CD8-positive, alpha-beta memory T cell (primary cell): ENCODE measurements at places on chromosomes 2 and 18.

DNA sequence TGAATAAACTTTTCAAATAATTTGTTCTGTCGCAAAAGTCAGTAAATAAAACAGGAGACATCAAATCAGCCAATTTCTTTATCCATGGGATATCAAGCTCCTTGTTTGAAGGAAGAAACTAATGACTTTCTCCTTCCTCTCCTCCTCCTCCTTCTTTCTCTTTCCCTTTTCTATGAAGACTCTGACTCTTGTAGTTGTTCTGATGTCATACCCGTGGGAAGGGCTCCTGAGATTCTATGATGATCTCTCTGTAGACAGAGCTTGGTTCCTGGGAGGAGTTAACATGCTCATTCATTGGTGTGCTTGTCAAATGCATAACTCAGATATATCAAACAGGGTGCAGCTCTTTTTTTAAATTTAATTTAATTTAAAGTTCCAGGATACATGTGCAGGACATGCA is 118.7 kb upstream of the KCTD1 start:
- DNase-seq: no peak

DNA sequence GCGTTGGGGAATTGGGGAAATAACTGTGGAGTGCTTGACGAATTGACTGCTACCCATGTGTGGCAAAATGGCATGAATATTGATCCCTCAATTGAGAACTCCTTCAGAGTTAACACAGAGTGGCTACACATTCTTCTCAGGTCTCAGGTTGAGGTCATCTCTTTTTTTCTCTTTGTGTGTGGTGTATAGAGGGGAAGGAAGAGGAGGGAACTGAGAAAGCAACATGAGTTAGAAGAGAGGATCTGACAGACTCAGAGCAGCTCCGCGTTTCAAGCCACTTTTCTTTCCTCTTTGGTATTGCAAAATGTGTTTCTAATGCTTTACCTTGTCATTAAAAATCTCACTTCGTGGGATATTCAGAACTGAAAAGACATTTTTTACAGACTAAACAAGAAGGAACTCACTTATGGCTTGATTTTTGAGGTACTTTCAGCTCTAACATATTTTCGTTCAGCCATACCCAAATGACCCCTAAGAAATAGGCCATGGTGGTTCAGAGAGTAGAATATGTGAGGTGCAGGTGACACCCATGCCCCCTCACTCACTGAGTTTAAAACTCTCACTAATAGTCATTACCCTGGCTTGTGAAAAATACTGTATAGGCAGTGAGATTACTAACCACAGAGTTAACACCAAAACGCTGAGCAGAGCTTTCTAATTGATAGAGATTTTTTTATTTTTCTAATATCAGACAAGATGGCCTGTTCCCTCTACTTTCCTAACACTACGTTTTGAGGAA is 22.5 kb downstream of the STAT4 start:
- no peak for DNase-seq

DNA sequence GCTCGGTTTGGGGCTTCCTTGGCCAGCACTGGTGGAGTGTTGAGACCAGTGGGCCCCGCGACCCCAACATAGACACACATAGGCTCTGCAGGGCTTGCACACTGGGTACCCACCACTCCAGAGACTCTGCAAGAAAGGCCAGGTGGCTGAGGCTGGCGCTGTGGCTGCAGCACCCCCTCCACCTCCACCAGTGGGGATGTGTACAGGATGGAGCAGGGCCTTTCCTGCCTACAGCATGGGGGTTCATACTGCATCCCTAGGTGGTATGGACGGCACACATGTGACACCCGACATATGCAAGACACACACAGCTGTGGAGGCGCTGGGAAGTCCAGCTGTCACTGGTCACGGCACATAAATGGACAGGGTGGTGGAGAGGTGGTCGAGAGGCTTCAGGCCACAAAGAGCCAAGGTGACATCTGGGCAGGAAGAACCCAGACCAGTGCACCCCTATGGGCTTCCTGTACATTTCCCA is 1.3 kb downstream of the RNPEPL1 start:
- no peak for DNase-seq

- DNase-seq: no peak
Measured at GRCh38 chr2:196384729-196385128, 213.4 kb upstream of the STK17B start.

DNA sequence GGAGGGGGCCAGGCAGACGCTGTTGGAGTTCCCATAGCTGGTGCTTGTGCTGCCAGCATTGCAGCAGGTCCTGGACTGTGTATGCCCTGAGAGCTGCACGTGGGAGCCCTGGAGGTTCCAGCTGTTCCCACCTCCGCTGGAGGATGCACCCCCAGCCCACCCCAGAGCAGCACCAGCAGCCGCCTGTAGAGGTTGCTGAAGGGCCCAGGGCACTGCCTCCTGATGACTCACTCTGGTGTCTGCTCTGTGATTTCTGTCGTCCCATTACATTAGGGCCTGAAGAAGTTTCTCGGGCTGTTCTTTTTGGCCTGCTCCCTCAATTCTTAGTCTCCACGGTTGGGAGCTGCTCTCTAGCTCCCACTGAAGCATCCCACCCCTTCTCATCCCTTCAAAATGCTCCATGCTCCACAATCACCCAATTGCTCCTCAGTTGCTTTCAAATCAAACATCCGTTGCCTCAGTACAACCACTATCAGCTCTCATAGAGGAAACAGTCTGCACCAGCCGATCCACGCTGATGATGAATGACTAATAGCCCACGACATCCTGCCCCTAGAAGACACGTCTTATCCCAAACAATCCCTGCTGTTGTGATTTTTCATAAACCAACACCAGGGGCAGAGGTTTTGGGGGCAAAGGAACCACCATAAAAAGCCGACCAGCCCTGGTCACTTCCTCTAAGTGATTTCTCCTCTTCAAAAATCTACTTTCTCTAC is 65.2 kb upstream of the RNF152 start:
- no peak for DNase-seq

DNA sequence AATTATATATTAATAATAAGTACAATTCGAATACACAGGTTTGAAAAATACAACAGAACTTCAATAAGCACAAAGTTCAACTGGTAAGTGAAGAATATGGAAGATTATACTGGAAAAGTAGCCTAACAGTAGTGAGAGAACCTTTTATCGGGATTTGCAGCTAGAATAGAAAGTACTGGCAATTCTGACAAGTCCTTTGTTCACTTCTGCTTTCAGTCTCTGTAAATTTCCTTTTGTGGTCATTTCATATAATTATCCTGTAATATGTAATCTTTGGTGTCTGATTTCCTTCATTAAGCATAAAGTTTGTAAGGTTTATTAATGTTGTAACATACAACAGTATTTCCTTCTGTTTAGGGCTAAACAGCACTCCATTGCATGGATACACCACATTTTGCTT is 67.2 kb downstream of the CUL3 start:
- no peak for DNase-seq

DNA sequence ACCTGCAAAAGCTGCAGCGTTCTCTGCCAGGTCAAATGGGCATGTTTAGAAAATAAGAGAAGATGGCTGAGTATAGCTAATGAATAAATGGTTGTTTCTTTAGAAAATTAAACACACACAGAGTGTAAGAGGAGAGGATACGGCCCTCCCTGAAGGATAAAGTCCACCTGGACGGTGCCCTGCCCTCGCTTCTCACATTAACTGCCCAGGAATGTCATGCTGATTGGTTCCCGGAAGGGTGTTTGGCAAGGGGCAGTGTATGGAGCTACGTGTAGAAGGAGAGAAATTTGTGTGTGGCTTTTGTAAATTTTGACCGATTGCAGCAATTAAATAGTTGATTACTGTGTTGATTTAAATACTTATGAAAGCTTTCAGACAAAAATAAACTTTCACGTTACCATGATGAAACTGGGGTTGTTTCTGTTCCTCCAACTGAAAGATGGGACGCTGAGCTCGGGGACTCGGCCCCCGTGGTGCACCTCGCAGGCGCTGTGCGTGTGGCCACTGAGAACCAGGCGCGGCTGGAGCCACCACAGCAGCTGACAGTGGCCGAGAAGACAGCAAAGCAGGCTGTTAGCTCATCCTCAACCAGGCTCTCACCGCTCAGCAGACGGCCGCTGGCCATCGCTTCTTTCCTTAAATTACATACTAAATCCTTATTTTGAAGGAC is 22.7 kb downstream of the MPPE1 start:
- DNase-seq: no peak

DNA sequence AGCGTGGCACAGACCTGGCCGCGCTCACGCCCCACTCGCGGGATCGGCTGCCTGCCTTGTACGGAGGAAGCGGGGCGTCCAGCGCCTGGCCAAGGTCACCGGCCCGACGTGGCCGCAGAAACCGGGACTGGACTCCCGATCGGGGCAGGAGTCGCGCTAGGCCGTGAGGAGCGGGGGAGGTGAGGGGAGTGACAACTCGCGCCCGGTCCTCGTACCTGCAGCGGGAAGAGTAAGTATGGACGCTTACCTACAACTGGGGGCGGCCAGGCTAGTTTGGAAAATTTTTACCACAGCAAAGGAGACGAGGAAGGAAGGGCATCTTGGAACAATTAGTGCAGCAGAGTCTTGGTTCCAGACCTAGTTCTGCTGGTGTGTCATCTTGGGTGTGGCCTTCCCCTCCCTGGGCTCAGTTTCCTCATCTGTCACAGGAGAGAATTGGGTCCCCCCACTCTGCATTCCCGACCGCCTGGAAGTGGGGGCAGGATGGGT is 693 bp downstream of the UBE2F start:
- no peak for DNase-seq

GRCh38 chr18:35458271-35458670 is 39.5 kb downstream of the INO80C start:
- no peak for DNase-seq

DNA sequence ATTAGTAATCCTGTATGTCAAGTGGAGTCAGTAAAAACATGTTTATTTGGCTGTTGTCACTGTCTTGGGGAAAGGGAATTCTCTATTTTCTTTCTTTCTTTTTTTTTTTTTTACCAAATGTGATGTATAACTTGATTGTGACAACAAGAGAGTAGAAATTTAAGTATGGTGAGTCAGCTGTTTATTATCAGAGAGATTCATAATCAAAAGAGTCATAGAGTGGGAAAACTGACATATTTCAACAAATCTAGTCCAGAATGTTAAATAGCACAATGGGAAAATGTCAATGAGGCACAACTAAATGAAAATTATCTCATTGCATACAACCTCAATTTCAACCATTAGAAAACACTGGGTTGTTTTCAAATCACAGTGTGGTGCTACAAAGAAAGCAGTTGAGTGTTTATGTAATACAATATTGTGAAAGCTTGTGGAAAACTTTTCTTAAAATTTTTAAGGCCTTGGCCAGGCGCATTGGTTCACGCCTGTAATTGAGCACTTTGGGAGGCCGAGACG is 111.9 kb upstream of the DTNA start:
- no peak for DNase-seq

- no peak for DNase-seq
Measured at GRCh38 chr2:23826771-23827170, 100.2 kb downstream of the ATAD2B start.

GRCh38 chr2:96501471-96501874 is 3.7 kb downstream of the NEURL3 start:
- DNase-seq: no peak

DNA sequence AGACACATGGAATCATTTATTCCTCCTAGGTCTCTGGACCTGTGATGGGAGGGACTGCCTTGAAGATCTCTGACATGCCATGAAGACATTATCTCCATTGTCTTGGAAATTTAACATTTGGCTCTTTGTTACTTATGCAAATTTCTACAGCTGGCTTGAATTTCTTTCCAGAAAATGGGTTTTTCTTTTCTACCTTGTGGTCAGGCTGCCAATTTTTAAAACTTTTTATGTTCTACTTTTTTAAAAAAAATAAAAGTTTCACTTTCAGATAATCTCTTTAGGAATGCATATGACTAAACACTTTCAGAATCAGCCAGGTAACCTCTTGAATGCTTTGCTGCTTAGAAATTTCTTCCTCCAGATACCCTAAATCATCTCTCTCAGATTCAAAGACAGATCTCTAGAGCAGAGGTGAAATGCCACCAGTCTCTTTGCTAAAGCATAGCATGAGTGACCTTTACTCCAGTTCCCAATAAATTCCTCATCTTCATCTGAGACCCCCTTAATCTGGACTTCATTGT is 209.6 kb downstream of the RPRM start:
- DNase-seq: no peak

GRCh38 chr2:58434692-58435091 is 193.6 kb upstream of the FANCL start:
- no peak for DNase-seq

GRCh38 chr18:63795606-63796005 is 20.4 kb downstream of the SERPINB7 start:
- DNase-seq: no peak

GRCh38 chr18:55375930-55376329 is 212.1 kb downstream of the TCF4 start:
- no peak for DNase-seq

DNA sequence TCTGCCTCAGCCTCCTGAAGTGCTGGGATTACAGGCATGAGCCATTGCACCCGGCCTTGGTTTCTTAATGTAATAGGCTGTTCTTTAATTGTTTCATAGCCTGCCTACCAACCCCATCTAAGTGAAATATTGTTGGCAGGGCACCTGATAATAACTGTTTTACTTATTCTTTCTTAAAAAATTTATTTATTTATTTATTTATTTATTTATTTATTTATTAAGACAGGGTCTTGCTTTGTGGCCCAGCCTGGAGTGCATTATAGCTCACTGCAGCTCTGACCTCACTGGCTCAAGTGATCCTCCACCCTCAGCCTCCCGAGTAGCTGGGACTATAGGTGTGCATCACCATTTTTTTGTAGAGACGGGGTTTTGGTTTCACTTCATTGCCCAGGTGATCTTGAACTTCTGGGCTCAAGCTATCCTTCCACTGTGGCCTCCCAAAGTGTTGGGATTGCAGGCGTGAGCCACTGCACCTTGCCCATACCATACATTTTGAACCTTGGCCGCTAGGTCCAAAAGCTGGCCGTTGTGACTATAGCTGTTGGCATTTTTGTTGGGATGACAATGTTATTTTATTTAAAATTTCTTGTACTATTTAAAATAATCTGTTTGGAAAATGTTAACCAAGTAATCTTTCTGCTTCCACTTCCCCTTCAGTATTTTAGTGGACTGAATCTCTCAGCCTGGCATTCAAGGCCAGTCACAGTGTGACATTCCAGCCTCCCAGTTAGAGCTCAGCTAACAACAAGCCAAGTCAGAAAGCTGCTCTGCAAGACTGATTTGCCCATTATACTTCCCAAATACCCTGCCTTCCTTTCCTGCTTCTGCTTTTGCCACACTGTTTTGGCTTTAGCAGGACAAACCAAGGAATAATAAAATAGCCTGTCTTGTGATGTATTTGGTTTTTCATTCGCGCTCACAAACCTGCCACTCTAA is 52.4 kb downstream of the BABAM2 start:
- no peak for DNase-seq

DNA sequence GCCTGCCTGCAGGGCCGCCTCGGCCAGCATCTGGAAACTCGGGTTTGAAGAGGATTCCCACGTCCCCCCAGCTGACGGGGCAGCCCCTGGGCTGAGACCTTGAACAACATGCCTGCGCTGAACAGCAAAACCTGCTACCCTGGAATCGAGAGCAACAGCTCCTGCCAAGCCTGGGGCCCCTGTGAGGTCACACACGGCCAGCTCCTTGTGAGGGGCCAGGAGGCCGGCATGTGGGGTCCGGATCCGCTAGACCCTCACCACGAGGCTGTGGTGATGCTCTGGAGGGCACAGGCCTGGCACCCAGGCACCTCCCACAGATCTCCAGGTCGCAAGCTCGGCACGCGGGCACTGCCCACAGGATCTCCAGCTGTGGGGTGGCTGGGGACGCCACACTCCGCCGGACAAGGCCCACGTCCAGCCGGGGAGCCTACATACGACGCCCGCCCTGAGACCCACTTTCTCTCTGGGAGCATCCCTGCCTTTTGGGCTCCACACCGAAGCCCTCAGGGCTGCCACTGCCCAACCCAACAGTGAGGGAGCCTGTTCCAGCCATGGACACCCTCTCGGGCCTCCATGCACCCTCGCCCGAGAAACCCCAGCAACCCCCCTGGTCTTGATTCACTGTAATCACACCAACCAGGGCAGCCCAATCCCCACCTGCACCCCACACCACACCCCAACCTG is 34.1 kb downstream of the SLC66A2 start:
- DNase-seq: no peak
